ENCODE measurements at places on chromosomes 6 and 20.

GRCh38 chr20:14525426-14525825 lies 188.0 kb upstream of the FLRT3 start:
- DNase-seq, result no peak

- DNase-seq, result no peak
These were observed 303.1 kb downstream of the HAO1 start for GRCh38 chr20:7637184-7637583.

DNA sequence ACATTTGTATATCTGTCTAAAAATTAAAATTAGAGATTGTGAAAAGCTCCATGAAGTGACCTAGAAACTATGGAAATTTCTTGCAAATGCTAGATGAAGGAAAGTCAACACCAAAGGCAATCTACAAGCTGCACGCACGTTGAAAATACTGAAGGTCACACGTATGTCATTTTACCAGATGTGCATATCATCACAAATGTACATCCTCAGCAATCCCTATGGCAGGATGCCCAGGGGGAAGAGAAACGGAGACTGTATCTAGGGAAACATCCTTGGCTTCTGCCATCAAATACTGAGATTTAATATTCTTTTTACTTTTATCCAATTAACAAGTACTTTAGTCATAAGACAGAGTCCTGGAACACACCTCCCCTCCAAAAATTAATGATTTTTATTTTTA lies 672.0 kb downstream of the RNF144B start:
- no peak for DNase-seq

GRCh38 chr6:6699741-6700367 lies 111.3 kb downstream of the LY86 start:
- DNase-seq, result no peak

- no peak for DNase-seq
These were observed 42.7 kb upstream of the GCNT2 start for GRCh38 chr6:10478187-10479040.

Data from stimulated activated CD4-positive, alpha-beta T cell treated with anti-CD3 and anti-CD28 coated beads, Interleukin-1b, Interleukin-23, amount 100 ng/mL, for 1 hour (primary cell).